ENCODE measurements at places on chromosomes 6 and 20.

DNA sequence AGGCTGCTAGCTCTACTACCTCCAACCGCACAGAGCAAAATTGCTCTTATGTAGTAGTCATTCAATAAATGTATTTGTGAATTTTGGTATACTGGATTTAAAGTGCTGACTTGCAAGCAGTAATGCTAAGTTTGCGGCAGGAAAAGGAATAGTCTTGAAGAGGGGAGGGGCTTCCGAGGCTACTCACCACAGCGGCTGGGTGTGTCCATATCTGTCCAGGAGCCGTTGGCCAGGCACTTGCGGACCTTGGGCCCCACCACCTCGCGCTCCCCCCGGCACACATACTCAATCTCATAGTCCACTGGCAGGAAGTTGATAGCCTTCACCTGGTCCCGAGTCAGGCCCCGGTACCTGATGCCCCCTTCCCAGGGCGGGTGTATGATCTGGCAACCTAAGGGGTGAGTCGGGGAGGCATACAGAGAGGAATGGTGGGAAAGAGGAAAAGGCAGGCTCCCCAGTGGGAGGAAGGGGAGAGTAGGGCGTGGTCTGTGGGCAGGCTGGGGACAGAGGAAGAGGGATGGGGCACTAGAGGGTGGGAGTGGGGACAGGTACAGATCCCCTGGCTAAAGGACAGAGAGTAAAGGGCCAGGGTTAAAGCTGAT lies 1.7 kb downstream of the GABBR1 start:
- no peak for DNase-seq

GRCh38 chr20:2149507-2149906 lies 47.9 kb downstream of the STK35 start:
- DNase-seq, result no peak

DNA sequence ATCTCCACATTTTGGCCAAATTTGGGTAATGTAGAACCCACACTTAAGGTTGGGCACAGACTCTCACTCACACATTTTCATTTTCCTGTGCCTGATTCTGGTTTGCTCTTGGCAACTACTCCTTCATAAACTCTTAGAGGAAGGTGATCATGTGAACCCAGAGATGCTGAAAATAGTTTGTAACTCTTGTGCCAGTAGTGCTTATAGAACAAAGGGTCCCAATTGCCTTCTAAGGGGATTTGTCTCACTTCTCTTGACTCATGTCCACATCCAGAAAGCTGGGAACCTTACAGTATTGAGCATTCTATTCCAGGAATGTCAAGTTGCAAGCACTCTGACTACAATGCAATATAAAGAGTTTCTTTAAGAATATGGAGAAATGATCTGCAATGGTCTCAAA lies 62.0 kb upstream of the TASP1 start:
- no peak for DNase-seq

DNA sequence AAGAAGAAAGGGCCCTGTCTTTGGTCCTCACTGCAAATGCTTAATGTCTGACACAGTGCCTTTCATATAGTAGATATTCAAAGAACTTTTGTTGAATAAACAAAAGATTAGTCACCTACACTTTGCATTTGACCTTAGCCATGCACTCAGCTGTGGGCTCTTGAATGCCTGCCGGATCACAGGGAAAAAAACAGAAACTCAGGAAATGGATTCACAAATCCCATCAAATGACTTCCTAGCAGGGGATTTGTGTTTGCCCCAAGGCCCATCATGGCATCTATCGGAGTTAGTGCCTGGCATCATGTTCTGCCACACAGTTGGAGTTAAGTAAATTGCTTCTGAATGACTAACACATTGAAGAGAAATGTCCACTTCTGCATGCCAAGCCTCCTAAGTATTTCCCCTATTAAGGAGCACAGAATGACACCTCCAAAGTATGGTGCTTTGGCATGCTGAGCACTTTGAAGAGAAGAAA lies 72.3 kb upstream of the DST start:
- peak; percentile 96 for DNase-seq

DNA sequence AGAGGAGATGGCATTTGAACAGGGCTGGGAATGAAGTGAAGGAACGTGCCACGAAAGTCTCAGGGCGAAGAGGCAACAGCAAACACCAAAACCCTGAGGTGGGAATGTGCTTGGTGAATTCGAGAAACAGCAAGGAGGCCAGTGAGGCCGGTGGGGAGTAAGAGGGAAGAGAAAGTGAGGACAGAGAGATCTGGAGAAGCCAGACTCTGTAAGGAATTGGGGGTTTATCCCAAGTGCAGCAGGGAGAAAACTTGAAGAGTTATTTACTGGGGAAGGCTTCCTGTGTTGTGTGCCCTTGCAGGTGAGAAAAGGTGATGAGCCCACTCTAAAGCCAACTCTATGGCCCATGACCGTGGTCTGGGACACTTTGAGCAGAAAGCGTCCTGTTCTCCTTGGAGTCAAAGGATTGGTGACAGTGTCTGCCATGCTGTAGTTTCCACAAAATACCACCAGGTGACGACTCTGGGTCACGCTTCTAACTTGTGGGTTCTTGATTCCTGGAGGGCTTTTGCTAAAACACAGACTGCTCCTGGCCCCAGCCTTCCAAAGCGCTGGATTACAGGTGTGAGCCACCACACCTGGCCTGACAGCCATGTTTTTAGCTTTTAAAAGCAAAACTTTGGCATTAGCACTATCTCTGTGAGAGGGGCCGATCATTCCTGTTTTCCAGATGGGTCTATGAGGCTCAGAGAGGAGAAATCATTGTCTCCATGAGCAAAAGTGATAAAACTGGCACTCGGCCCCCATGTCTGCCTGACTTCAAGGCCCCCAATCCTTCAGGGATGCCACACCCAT lies 18.0 kb upstream of the CSNK2A1 start:
- DNase-seq, result peak; percentile 68

- no peak for DNase-seq
Measured at GRCh38 chr6:158832026-158832425, 12.9 kb upstream of the EZR start.

- DNase-seq, result no peak
Measured at GRCh38 chr20:44153636-44154043, 33.3 kb downstream of the JPH2 start.

DNA sequence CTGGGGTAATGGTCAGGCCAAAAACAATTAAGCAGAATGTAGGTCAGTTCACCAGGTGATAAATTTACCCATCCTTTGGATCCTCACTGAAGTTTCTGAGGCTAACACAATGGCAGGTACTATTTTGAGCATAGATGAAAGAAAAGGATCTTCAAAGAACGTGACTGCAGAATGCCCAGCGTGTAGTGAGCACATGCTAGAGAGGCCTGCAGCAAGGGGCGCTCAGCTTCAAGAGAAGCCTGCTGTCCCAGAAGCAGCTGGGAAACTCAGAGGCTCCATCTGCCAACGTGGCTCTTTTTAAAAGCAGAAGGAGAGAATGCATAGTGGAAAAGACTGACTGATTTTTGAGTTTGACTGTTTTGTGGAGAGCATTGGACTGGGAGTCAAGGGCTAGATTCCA lies 57.4 kb downstream of the CD83 start:
- no peak for DNase-seq

DNA sequence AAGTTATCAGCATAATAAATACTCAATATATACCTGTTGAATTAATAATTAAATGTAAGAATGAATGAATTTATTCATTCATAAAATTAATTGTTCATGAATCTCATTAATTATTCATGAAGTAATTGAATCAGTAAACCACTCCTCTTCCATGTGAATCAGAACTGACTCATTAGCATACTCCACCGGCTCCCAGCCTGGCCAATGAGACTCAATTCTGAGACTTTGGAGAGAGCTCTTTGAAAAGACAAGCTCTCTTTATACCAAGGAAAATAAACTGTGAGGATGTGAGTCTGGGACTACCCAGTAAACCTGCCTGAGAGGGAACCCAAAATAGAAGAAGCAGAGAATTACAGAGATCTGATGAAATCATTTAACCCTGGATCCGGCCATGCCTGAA lies 8.4 kb upstream of the SLC2A10 start:
- no peak for DNase-seq

GRCh38 chr6:47239546-47239945 lies 70.2 kb downstream of the TNFRSF21 start:
- no peak for DNase-seq

DNA sequence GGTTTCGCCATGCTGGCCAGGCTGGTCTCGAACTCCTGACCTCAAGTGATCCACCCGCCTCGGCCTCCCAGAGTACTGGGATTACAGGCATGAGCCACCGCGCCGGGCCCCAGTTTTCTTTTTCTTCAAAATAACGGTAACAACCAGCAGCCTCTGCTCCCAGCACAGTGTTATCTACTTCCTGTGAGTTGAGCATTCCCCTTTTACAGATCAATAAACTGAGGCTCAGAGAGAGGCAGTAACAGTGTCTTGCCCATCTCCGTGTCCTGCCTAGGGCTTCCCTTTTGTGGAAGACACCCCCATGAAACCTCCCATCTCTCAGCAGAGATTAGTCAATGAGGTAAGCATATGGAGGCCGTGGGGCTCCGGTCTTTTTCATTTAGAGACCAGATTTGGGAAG lies 29.6 kb downstream of the BPIFB1 start:
- DNase-seq, result no peak

DNA sequence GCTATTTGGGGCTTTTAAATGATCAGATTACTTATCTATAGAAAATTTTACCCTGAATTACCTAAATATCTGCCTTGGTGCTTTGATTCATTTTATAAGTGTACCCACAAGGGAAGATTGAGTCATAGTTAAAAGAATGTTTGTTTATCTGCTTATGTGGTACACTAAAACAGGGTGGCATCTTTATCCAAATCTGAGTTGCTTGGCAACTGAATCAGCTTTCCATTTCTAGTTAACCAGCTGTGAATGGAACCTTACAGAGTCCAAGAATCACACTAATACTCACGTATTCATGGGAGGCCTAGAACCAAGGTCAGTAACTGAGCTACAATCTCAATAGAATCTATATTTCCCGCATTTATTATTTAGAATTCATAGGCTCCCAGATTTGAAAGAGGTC lies 44.0 kb upstream of the CAP2 start:
- DNase-seq, result no peak

All from NCI-H69 (cell line).